H7 (cell line): ENCODE measurements at places on chromosomes 12 and 14. TPM values are rescaled to one million over a fixed set of nuclear protein-coding genes. Genes with fewer than 3 reads are reported as not detected.
A peak's percentile ranks its signal among the peaks of the same experiment; 100 is the strongest.

DNA sequence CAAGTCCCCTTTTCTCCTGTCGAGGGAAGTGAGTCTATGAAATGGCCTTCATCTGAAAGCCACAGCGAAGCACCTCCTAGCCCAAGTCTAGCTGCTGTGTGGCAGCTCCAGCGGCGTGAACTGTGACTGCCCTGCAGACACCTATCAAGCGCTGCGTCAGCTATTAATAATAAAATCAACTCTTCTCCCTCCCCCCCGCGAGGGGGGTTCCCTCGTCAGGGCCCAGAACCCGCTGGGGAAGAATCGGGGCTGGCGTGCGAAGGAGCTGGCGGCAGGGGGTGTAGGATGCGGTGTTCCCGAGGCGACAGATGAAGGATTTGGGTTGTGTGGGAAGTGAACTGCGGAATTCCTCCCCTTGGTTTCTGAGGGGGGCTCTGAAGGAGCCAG lies 662 bp upstream of the ATP2A2 start:
- peak; percentile 83 for DNase-seq

GRCh38 chr14:25861406-25861805 lies 736.4 kb downstream of the NOVA1 start:
- no peak for DNase-seq

DNA sequence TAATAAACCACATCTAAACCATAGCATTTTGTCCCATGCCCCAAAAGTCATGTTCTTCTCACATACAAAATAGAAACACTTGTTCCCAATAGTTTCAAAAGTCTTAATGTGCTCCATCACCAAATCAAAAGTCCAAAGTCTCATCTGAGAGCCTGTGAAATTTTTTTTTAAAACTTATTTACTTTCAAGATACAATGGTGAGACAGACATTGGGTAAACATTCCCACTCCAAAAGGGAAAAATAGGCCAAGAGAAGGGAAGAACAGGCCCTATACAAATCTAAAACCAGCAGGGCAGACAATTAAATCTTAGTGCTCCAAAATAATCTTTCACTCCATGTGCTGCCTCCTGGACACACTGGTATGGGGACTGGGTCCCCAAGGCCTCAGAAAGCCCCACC lies 84.4 kb upstream of the AMIGO2 start:
- DNase-seq: no peak

DNA sequence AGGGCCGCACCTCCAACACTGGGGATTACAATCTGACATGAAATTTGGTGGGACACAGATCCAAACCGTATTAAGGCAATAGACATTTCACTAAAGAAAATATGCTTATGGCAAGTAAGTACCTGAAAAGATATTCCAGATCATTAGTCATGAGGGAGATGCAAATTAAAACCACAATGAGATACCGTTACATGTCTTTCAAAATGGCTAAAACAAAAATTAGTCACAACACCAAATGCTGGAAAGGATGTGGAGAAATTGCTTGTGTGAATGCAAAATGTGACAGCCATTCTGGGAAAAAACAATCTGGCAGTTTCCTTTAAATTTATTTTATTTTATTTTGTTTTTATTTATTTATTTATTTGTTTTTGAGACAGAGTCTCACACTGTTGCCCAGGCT lies 82.3 kb upstream of the PTGDR start:
- DNase-seq: no peak

- DNase-seq: no peak
Measured at GRCh38 chr14:54603362-54603761, 36.4 kb downstream of the SAMD4A start.

DNA sequence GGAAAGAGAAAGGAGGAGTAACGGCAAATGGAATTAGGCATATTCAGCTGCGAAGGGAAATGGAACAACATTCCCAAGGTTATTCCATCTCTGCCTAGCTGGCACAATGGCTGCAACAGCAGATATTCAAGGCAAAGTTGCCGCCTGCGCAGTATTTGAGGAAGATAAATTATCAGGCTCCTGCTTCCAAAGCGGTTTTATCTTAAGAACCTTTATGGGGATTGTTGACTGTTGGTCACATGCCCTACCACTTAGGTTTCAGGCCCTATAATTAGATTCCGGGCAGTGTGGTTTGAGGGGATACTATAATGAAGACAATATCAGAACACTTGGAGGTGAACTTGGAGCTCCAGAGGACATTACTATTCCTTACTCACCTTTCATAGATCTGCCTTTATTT lies 99.7 kb downstream of the FGD4 start:
- DNase-seq: no peak

DNA sequence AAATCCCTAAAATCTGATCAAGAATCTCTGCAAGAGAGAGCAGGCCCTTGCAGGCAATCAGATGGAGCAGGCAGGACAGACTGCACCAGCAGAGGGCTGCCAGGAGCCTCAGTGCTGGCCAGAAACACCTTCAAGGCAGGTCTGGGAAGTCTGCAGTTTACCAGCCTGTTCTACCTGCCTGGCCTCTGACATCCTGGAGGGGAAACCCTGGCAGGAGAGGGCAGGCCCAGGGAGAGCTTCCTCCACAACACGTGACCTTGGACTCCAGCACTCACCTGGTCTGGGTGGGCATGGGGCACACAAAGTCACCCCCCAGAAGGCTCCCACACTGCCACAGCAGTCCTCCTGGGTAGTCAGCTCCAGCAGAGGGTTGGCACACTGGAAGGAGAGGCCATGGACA lies 56.0 kb downstream of the ISCA2 start:
- no peak for DNase-seq

TMEM52B gene
- total RNA-seq: not detected in 2 replicates
